Cortex of kidney (tissue), 1 donor: ENCODE measurements at places on chromosomes 16 and 17.

DNA sequence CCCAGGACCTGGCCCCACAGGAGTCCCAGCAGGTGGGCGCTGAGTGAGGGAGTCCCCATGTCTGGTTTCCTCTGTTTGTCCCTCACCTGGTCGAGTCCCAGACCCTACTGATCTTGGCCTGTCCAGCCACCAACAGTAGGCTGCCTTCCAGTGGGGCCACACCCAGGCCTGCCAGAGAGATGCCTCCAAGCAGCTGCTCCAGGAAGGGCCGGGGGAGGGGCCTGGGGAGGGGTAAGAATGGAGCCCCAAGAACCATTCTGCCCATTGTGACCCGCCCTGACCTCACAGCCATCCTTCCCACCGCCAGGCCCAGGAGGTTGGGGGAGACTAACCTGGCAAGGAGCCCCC is 736 bp downstream of the SPATA20 start:
- DNase-seq = no peak

DNA sequence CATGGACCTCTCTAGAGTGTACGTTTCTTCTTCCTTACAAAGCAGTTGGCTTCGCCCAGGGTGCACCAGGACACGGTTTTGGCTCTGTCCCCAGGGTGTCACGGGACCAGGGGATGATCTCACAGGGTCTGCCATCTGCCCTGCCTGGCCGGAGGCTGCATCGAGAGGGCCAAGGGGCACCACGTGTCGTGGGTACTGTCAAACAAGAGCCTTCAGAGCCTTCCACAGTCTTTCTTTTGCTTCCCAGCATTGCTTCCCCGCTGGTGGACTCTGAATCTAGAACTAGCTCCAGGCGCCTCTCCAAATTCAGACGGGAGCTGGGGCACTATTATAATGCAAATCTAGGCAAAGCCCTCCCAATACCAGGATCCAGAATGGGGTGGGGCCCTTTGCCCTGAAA is 47.9 kb downstream of the MAPT start:
- no peak for DNase-seq

- no peak for DNase-seq
These were observed 28.4 kb downstream of the KDM8 start for GRCh38 chr16:27231692-27232060.

- no peak for DNase-seq
These were observed 15.2 kb downstream of the TRAF7 start for GRCh38 chr16:2170587-2171435.

DNA sequence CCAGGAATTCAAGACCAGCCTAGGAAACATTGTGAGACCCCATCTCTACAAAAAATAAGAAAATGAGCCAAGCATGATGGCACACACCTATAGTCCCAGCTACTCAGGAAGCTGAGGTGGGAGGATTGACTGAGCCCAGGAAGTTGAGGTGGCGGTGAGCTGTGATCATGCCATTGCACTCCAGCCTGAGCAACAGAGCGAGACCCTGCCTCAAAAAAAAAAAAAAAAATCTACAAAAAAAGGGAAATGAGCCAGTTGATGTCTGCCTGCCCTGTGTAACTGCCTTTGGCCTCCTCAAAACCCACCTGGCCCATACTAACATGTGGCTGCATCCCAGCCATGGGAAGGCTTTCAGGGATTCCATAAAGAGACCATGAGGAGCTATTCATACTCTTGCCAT is 4.5 kb downstream of the RANBP10 start:
- DNase-seq = no peak

GRCh38 chr17:4576729-4577322 is 7.5 kb upstream of the SMTNL2 start:
- DNase-seq = no peak

DNA sequence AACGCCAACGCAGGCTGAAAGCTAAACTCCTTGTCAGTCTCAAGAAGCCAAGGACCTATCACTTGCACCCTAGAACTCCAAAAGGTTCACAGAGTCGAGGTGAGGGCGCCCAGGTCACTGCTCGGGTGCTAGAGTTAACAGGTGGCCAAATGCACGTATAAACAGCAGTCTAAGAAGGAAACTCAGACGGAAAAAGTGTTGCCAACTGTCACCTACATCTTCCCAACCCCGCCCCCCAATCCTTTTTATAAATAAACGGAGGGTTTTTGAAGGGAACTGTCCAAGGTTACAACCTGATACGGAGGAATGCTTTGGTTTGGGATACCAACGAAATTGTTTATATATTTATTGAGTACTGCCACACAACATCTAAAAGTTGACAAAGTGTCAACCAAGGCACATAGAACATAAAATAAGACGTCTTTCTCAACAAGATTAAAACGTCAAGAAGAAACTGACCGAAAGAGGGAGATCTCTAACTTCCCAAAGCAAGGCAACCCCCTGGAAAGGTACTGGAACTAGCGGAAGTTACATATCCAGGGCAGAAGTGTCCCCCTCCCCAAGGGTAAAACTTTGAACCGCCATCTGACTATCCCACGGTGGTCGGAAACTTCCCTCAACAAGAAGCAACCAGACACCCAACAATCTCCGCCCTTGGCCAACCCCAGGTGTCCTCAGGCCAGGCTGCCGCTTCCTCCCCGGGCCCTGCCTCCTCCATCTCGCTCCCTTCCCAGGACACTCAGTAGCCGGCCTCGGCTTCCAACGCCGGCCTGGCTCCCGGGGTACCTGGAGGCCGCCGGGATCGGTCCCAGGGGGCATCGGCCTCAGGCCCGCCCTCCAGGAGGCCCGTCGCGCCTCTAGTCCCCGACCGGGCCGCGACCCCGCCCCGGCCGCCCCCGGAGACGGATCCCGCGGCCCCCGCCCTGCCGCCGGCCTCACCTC is 982 bp downstream of the SPAG9 start:
- DNase-seq = no peak

- no peak for DNase-seq
These were observed 2.2 kb downstream of the SNN start for GRCh38 chr16:11670171-11671131.
